Temporal lobe (tissue), 4 donors: ENCODE measurements at places on chromosomes 11 and 22. TPM values are rescaled to one million over a fixed set of nuclear protein-coding genes. Genes with fewer than 3 reads are reported as not detected.

Gene RGL4
- not detected for total RNA-seq

Gene MISFA
- total RNA-seq: 0.74 TPM

Gene ALX4
- 0.98 TPM for total RNA-seq

Gene YDJC
- total RNA-seq: 3.9 TPM

Gene MUC6
- under 0.01 TPM for total RNA-seq

Gene TSSK2
- not detected for total RNA-seq

Gene SAA1
- total RNA-seq: not detected

Gene EED
- total RNA-seq: 25.6 TPM

Gene SELENOM
- total RNA-seq: 18.4 TPM

Gene PPP2R5B
- total RNA-seq: 26.6 TPM

Gene ZC3H12C
- 17.2 TPM for total RNA-seq

Gene GNAZ
- total RNA-seq: 124 TPM

Gene CDC42EP2
- total RNA-seq: 2.7 TPM

Gene TM7SF2
- 34.7 TPM for total RNA-seq

Gene WNT11
- 6.4 TPM for total RNA-seq

Gene OR52B6
- not detected for total RNA-seq

Gene MAP6
- 77.9 TPM for total RNA-seq

Gene SYCE3
- total RNA-seq: not detected

Gene PTPMT1
- 16.2 TPM for total RNA-seq

Gene EFCAB6
- 7.6 TPM for total RNA-seq

Gene C11orf16
- total RNA-seq: 0.25 TPM

Gene CYB5R2
- 2.2 TPM for total RNA-seq

Gene MRGPRX3
- total RNA-seq: 0.25 TPM

Gene H19
- total RNA-seq: 6.6 TPM

Gene CEND1
- 8.6 TPM for total RNA-seq

Gene HBE1
- total RNA-seq: 0.98 TPM

Gene OR52H1
- total RNA-seq: not detected

Gene KDM4E
- total RNA-seq: not detected

Gene KRTAP5-10
- not detected for total RNA-seq

Gene OR56A1
- total RNA-seq: 0.25 TPM

Gene MAPK8IP2
- 70.3 TPM for total RNA-seq

Gene ADM2
- under 0.01 TPM for total RNA-seq

Gene TUB
- 77.0 TPM for total RNA-seq

Gene OR5P2
- total RNA-seq: not detected

Gene RAG2
- total RNA-seq: not detected

Gene ARRB1
- 49.4 TPM for total RNA-seq
